ENCODE measurements at places on chromosomes 1 and 21.

DNA sequence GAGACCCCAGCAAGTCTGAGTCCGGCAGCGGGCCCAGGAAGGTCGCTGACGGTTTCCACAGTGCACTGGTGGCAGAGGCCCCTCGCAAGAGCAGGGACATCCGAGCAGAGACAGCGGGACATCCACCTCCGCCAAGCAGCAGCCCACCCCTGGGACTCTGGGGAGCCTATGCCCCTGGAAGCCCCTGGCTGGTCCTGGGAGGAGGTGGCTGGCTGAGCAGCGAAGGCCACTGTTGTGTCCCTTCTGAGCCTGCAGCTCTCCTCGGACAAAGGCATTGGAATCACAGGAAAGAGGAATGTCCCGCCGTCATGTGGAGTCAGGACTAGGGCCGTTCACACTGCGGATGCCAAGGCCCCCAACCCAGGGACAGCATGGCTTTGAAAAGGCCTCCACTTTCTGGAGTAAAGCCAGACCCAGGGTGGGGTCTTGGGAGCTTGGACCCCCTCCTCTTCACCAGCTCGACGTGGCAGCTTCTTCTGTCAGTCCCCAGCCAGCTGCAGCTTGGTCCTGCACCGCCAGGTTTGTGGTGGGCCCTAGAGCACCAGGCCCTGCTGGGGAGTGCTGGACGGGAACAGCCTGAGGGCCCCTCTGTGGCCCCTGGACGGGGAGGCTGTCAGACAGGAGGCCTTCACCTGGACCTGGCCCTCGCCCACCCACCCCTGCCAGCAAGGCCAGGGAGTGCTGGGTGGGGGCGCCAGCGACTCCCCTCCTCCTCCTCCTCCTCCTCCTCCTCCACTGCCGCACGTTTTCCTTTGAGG is 1.4 kb downstream of the MEGF6 start:
- no peak for DNase-seq

- DNase-seq, result no peak
These were observed 93.2 kb downstream of the EPHB2 start for GRCh38 chr1:22803833-22804232.

GRCh38 chr1:226542623-226543103 is 5.9 kb upstream of the STUM start:
- DNase-seq, result no peak

- DNase-seq, result no peak
These were observed 47.6 kb upstream of the RGS1 start for GRCh38 chr1:192527950-192528349.

GRCh38 chr1:39720094-39720999 is 18.3 kb upstream of the PPIE start:
- DNase-seq, result no peak

DNA sequence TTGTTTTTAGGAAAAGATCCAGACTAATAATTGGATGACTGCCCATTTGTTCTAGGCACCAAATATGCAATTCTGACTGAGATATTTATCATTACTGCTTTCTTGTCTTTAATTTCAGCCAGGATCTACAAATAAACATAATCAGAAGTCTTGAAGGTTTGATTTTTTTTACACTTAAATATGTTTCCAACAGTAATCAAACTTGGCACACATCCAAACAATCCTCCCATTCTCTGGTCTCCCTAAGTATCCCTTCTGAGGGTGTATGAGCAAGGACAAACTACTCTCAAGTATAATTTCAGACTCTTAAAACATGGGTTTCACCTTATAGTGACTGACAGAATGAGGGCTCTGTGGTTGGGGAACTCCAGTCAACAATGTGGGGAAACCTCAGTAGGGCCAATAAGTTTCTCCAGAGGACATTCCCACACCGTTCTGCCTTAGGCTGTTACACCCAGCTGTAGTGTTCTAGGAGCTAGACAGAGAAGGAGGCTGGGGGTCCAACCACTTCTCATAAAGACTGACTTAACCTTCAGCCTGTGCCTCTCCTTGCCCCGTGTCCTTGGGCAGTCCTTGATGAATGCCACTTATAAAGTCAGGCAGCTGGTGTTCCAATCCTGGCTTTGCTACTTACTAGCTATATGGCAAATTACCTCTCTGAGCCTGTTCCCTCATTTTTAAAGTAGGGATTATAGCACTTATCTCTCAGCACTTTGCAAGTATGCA is 1.5 kb upstream of the PALMD start:
- DNase-seq, result no peak

GRCh38 chr1:179230251-179230650 is 774 bp upstream of the ABL2 start:
- no peak for DNase-seq

Measured in iPS DF 6.9 (cell line).